NCI-H526 (cell line): ENCODE measurements at places on chromosomes 7 and 10.

GRCh38 chr7:36794689-36795088 is 70.4 kb upstream of the AOAH start:
- no peak for DNase-seq

DNA sequence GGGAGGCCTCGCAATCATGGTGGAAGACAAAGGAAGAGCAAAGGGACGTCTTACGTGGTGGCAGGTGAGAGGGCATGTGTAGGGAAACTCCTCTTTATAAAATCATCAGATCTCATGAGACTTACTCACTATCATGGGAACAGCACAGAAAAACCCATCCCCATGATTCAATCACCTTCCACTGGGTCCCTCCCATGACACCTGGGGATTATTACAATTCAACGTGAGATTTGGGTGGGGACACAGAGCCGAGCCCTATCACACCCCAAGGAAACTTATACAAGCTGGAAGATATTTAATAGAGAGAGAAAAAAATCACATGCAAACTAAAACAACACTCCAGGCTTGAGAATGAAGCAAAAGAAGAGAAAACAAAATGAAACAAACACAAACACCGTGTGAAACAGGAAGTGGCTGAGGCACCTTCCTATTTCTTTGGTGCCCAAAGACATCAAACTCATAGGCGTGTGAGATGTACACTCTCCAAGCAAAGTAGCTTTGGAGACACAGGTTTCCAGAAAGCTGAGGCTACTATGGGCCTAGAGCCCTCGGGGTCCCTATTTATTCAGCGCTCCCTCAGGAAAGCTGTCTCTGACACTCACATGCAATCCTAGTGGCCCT is 97.2 kb downstream of the PRKCQ start:
- DNase-seq, result no peak

- no peak for DNase-seq
Measured at GRCh38 chr10:124677749-124678556, 66.2 kb downstream of the FAM53B start.

- no peak for DNase-seq
Measured at GRCh38 chr7:51016546-51016945, 233.8 kb upstream of the GRB10 start.

DNA sequence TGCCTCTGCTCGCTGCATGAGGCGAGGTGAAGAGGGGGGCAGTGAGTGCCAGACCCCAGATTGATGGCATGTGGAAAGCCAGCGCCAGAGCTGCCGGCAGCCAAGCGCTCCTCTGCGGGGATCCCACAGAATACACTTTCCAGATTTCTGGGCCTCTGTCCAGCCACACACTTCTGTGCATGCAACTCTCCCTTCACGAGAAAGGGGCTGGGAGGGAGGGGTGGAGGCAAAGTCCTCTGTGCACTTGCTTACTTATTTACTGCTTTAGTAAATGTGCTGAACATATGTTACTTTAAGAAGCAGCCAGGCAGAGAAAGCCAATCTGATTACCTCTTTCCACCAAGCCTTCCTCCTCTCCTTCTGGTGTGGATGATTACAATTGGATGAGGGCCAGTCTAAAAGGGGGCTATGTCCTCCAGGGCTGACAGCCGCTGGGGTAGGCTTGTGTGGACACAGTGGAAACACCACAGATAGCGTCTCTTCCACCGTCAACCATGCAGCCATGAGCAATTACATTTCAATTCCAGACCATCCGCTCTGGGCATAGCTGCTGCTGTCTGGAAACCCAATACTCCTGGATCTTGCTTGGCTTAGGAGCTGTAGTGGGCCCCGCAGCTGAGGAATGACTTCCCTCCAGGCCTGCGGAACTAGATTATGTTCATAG is 322.8 kb upstream of the ANKRD30A start:
- DNase-seq, result no peak

DNA sequence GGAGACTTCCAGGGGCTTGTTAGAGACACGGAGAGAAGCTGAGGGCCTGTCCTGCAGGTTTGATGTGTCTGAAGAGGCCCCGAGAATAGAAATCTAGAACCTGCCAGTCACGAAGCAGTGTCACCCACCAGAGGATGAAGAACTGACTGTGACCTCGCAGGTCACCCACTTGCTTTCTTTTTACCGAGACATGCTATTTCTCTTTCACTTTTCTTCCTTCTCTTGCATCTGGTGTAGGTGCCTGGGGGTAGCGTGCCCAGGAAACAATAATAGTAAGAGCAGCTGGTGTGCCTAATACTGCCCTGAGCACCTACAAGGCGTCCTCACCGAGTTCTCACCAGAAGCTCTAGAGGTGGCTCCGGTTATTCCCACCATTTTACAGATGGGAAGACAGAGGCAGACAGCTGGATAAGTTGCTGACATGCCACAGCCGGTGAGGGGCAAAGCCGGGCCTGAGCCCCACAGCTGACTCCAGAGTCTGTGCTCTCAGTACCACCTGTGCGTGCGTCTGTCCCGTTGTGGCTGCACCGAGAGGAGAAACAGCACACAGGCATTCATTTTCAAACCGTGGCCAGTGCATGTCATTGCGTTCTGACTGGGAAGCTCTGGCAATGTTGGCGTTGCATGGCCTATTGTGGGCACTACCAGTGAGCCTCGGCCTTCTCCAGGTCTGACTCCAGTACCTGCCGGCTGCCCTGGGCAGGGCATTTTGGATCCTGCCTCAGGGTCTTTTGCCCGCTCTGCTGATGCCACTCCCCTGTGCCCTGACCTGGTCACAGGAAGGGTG is 7.8 kb downstream of the CHST3 start:
- no peak for DNase-seq

DNA sequence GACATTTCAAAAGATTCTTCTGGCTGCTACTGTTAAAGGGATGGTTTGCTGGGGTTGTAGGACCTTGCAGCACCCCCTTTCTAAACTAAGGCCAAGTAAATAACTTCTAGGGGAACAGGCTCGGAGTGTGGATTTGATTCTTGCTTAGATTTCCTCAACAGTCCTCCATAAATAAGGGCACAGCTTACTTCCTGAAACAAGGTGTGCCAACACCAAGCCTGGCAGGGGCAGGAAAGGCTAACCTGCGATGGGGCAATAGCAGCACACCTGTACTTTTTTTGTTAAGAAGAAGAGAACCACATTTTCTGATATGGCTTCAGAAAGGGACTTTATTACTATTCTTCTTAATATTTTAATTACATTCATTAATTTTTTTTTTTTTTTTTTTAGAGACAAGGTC is 121.9 kb downstream of the RNF216 start:
- DNase-seq, result no peak

DNA sequence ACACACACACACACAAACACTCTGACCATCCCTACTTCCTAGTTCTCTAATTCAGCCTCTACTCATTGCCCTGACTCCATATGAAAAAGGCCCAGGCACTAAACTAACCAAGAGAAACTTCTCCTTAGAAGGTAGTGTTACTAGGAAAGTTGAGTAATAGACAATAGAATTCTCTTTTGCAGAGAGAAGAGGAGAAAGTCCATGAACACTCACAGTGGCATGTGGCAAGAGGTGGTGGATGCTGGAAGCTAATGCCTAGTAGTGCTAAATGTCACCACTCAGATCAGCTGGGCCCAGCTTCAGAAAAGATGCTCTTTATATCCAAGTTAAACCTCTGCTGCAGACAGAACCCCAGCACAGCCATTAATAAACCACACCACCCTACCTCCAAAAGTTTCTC is 58.2 kb downstream of the SORBS1 start:
- no peak for DNase-seq

- DNase-seq, result no peak
Measured at GRCh38 chr7:108528183-108528712, 2.3 kb upstream of the PNPLA8 start.

- no peak for DNase-seq
Measured at GRCh38 chr10:37146443-37146842, 21.0 kb downstream of the ANKRD30A start.

GRCh38 chr10:5376450-5376849 is 11.7 kb downstream of the UCN3 start:
- no peak for DNase-seq

DNA sequence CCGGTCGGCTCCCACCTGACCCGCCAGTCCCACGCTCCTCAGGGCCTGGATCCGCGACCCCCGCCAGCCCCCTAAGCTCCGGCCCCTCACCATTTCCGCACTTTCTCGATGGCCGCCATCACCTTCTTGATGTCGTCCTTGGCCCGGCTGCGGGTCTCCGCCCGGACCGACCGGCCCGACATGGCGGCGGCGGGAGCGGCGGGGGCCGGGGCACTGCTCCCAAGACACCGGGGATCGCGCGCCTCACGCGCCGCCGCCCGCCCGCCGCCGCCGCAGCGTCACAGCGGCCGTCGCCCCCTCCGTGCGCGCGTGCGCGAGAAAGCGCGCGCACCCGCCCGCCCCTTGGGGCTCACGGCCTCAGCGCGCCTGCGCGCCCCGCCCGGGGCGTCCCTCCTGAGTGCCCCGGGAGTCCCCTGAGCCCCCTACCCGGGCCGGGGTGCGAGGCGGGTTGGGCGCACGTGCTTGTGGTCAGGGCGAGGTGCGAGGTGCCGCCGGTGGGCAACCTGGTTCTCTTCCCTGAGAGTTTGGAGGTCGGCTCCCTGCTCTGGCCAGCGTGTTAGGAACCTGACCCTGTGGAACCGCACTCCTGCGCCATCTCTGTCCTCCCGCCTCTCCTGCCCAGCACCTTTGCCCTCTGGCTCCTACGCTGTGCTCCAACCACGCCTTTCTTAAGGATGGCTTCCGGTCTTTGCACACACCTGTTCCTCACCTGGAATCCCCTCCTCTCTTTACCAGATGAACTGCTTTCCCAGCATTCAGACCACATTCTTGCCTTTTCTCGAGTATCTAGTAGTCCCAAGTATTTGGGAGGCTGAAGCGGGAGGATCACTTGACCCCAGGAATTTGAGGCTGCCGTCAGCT is at the start of gene BCL7B:
Gene BCL7B (minus strand): TSS at position 294 of the 861 bp plus-strand sequence. CDS start 112 bp downstream, at position 182.
- peak; percentile 82 for DNase-seq

DNA sequence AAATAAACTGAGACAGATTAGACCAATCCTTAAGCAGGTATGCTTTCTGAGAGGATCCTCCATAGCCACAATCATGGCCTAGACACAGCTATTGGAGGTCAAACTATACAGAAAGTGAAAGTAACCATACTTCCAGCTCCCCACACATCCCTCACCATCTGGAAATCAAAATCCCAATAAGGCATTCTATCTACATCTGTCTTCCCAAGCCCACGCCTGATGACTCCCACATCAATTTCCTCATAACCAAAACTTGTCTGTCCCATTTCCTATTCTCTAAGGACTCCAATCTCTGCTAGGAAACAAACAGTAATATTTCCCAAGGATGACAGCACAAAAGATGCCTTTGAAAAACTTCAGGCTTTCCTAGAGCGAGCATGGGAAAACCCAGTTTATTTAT is 247.3 kb upstream of the HPS1 start:
- DNase-seq, result no peak

DNA sequence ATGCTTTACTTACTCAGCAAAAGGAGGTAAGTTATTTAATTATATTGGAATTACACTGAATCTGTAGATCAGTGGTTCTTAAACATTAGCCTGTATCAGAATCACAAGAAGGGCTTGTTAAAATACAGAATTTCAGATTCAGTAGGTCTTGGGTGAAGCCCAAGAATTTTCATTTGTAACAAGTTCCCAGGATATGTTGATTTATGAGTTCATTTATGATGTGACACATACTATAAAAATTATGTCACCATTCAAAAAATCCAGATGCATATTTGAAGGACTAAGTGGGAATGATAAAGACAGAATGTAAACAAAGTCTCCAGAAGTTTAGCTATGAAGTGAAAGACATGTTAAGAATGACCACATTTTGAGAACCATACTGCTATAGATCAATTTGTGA is 52.3 kb downstream of the HECTD2 start:
- DNase-seq, result no peak

DNA sequence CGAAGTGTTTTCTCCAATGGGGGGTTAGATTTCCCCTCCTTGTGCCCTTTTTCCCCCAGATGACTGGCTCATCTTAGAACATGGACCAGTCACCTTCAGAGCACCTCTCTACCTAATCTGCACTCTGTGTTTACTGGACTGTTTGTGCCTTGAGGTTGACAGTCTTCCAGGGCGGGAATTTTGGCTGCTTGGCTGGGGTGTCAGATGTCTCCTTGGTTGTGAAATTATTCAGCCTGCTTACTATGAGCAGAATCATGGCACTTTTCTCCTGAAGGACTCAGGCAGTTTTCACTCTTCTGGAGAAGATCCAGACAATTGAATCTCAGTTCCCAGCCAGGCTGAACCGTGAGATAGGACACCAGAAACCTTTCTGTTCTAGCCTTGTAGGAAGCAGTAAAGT is 60.3 kb upstream of the NFKB2 start:
- no peak for DNase-seq

GRCh38 chr10:59678884-59679301 is 30.8 kb downstream of the SLC16A9 start:
- DNase-seq, result no peak

DNA sequence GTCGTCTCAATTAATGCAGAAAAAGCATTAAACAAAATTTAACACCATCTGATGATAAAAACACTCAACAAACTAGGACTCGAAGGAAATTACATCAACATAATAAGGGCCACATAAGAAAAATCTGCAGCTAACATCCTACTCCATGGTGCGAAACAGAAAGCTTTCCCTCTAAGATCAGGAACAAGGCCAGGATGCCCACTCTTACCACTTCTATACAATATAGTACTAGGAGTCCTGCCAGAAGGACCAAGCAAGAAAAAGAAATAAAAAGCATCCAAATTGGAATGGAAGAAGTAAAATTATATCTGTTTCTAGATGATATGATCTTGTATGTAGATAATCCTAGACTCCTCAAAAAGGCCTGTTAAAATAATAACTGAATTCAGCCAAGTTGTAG is 143.8 kb upstream of the GPR22 start:
- no peak for DNase-seq

DNA sequence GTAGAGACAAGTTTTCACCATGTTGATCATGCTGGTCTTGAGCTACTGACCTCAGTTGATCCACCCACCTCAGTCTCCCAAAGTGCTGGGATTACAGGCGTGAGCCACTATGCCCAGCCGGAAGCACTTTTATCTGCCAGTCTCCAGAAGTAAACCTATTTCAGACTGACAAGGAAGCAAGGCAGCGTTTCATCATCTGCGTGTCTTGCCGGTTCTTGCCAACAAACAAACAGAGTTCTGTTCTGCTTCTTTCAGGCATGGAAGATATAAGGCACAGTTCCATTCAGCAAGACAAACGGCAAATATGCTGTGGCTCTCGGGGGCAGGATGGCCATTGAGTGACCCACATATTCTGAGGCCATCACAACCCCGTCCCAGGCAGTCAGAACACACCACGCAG is 15.5 kb upstream of the LARP4B start:
- no peak for DNase-seq

- no peak for DNase-seq
Measured at GRCh38 chr10:95327367-95327766, 36.6 kb upstream of the PDLIM1 start.
